ENCODE measurements at places on chromosomes 7 and 10.

DNA sequence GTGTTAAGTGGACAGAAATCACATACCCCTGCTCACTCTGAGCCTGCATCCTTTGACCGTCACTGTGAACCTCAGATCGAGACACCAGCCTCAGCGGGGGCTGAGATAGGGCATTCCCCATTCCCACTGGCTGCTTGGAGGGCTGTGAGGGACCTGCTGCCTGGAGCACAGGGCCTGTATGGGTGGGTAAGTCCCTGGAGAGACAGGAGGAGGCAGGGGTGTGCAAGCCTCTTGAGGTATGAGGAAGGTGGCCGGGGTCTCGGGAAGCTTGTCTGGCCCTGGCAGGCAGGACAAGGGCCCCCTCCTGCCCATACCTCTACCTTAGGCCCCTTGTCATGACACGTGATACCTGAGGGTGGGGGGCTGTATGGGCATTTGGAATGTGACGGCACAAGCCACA is 187.4 kb downstream of the MGMT start:
- H3K27ac ChIP-seq: no peak overlapping the region
- H3K4me3 ChIP-seq: no peak overlapping the region
- H3K27me3 ChIP-seq: no peaks in the 10 kb centered on the region
- DNase-seq: no peak
- peaks cover 12% of the 10 kb centered on the region for H3K4me1 ChIP-seq

- peaks cover 19% of the 10 kb centered on the region for H3K36me3 ChIP-seq
- peaks cover 12% of the 10 kb centered on the region for H3K4me1 ChIP-seq
- no peaks in the 10 kb centered on the region for H3K27me3 ChIP-seq
- no peak overlapping the region for H3K27ac ChIP-seq
These were observed 19.5 kb downstream of the AGR2 start for GRCh38 chr7:16785321-16785720.

- DNase-seq: no peak
- no peak overlapping the region for H3K27ac ChIP-seq
- peaks cover 15% of the 10 kb centered on the region for H3K4me1 ChIP-seq
- no peaks in the 10 kb centered on the region for H3K36me3 ChIP-seq
These were observed 249.9 kb upstream of the C7orf33 start for GRCh38 chr7:148340438-148341280.

DNA sequence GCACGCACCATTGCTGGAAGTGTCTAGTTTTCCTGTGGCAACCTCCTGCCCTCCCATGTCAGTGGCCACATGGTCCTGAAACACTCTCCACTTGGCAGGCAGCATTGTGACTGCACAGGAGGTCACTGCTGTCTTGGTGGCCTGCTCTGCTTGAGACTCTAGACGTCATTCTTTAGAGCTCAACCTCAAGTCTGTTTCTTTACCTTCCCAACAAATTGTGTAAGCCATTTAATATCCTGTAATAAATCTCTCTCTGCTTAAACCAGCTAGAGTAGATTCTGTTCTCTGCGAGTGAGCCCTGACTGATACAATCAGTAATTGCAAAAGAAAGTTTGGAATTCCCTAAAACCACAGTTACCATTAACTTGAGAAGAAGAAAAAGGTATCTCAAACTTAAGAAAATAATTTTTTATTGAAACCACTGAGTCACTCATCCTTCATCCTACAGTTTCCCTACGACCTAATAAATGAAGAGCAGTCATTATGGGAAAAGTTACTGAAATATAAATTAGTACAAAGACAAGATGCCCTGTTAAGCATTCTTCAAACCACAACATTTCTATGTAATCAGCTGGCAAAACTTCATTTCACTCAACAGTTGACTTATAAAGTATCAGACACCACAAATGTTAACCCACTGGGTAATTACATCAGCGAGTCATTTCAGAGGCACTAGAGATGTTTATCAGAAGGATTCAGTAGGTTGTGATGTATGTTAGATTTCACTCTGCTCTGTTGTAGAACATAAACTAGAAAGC is 18.0 kb downstream of the SLC25A13 start:
- no peak for DNase-seq
- H3K27ac ChIP-seq: no peak overlapping the region
- H3K4me3 ChIP-seq: no peak overlapping the region
- H3K36me3 ChIP-seq: peaks cover 34% of the 10 kb centered on the region
- peaks cover 35% of the 10 kb centered on the region for H3K4me1 ChIP-seq

- peak overlapping the region; percentile 100 for H3K27ac ChIP-seq
- DNase-seq: no peak
- H3K27me3 ChIP-seq: no peaks in the 10 kb centered on the region
- peaks cover 15% of the 10 kb centered on the region for H3K4me1 ChIP-seq
- H3K4me3 ChIP-seq: peak overlapping the region; percentile 93
These were observed 827 bp downstream of the CSTF2T start for GRCh38 chr10:51698473-51699063.

DNA sequence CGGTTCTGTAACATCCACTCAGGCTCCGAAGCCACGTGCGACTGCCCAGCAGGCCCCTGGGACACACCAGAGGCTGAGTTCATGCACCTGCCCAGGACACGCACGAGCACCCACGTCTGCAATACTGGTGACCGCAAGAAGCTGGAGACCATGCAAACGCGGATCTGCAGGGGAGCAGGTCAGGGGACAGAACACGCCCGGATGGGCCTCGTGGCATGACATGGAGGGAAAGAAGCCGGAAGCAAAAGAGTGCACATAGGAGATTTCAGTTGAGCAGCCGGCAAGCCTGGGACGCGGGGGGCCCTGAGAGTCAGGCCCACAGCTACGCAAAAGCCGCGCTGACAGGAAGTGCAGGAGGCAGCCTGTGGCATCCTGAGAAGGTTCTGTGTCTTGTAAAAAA is 73.7 kb downstream of the FOXL3 start:
- peaks cover 49% of the 10 kb centered on the region for H3K27me3 ChIP-seq
- no peak overlapping the region for H3K4me3 ChIP-seq
- H3K4me1 ChIP-seq: peaks cover 47% of the 10 kb centered on the region
- no peak for DNase-seq
- H3K27ac ChIP-seq: no peak overlapping the region

DNA sequence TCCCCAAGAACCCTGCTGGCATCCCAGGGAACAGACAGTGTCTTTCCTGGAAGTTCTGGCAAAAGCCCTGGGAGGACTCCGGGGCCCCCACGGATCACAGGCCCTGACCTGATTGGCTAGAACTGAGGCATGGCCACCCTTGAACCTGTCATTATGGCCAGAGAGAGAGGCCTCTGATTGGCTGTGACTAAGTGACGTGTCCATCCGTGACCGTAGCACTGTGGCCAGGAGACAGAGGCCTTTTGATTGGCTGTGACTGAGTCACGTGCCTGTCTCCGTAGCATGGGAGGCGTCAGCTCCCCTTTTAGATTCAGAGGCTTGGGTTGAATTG is 163.8 kb downstream of the RGS10 start:
- no peak overlapping the region for H3K4me3 ChIP-seq
- peaks cover 37% of the 10 kb centered on the region for H3K4me1 ChIP-seq
- peaks cover 28% of the 10 kb centered on the region for H3K36me3 ChIP-seq

DNA sequence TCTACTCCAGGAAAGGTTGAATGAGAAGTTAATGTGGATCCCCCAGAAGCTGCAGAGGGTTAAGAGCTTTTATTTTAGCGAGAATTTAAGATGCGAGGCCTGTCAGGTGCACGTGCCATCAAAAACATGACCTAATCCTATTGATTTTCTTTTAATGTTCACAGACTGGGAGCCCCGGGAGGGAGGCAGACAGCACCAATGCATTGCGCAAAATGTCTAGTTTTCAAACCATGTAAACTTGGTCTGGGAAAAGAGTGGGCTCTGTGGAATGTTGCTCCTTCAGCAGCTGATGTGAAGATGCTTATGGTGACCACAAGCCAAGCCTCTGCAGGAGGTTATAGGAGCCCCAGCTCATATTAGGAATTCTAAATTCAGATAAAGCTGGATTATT is 172.0 kb upstream of the ITGB1 start:
- no peak for DNase-seq
- H3K4me3 ChIP-seq: no peak overlapping the region
- no peaks in the 10 kb centered on the region for H3K27me3 ChIP-seq
- H3K4me1 ChIP-seq: peaks cover 34% of the 10 kb centered on the region

GRCh38 chr10:84634636-84635035 is 306.2 kb downstream of the CCSER2 start:
- no peak for DNase-seq
- no peaks in the 10 kb centered on the region for H3K27me3 ChIP-seq
- no peaks in the 10 kb centered on the region for H3K4me1 ChIP-seq
- H3K36me3 ChIP-seq: no peaks in the 10 kb centered on the region
- H3K4me3 ChIP-seq: no peak overlapping the region

- DNase-seq: no peak
- peak overlapping the region; percentile 14 for H3K27ac ChIP-seq
- H3K4me1 ChIP-seq: peaks cover 4% of the 10 kb centered on the region
- no peaks in the 10 kb centered on the region for H3K27me3 ChIP-seq
- no peak overlapping the region for H3K4me3 ChIP-seq
These were observed 16.4 kb downstream of the LRRC4 start for GRCh38 chr7:128014811-128015210.

GRCh38 chr10:126101325-126101724 is 205.0 kb downstream of the FANK1 start:
- H3K36me3 ChIP-seq: no peaks in the 10 kb centered on the region
- no peak overlapping the region for H3K4me3 ChIP-seq
- H3K27ac ChIP-seq: peak overlapping the region; percentile 37
- H3K27me3 ChIP-seq: no peaks in the 10 kb centered on the region

- no peaks in the 10 kb centered on the region for H3K4me1 ChIP-seq
- no peak for DNase-seq
- no peaks in the 10 kb centered on the region for H3K36me3 ChIP-seq
These were observed 287.5 kb downstream of the GRID1 start for GRCh38 chr10:86079088-86079487.

GRCh38 chr10:77801474-77802161 is 124.9 kb downstream of the DLG5 start:
- no peaks in the 10 kb centered on the region for H3K36me3 ChIP-seq
- H3K27me3 ChIP-seq: no peaks in the 10 kb centered on the region
- DNase-seq: no peak
- no peak overlapping the region for H3K4me3 ChIP-seq
- no peak overlapping the region for H3K27ac ChIP-seq

DNA sequence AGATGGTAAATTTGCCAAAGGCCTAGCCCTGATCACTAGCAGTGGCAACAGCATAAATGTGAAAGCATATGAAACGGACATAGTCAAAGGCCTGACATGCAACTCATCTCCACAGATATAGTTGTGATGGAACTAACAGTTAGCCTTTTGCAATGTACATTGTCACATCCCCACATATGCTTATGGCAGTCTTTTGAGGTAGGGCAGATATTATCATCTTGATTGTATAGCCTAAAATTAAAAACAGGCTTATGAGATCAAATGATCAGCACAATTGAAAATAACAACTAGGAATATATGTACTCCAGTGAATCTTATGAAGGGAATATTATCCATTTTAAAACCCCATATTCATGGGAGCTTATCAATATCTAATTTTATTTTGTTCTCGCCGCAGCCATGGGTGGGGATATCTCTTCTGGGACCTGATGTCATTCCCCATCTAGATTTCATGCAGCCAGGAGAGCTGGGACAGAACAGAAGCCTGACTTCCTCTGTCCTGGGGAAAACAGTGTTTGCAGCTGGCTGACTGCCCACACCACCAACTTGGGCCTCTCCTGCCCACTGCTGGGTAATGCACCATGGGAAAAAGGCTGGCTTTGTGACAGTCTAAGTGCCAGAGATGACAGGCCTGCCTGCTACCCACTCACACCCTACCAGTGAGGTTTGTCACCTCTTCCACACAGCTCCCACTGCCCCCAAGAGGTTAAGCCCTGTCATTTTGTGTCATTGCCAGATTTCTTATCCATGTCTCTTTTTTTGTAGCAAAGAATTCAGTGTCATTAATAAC is 180.2 kb upstream of the FZD1 start:
- peaks cover 13% of the 10 kb centered on the region for H3K36me3 ChIP-seq
- peaks cover 9% of the 10 kb centered on the region for H3K4me1 ChIP-seq
- H3K4me3 ChIP-seq: no peak overlapping the region
- DNase-seq: no peak
